ENCODE measurements at places on chromosomes 2 and 18. TPM values are rescaled to one million over a fixed set of nuclear protein-coding genes. Genes with fewer than 3 reads are reported as not detected.
A peak's percentile ranks its signal among the peaks of the same experiment; 100 is the strongest.

- DNase-seq, result peak; percentile 82
Observed at GRCh38 chr18:51196118-51196810, 1.2 kb downstream of the MEX3C start.

- DNase-seq, result no peak
Observed at GRCh38 chr2:224195925-224196571, 157.0 kb upstream of the SERPINE2 start.

DNA sequence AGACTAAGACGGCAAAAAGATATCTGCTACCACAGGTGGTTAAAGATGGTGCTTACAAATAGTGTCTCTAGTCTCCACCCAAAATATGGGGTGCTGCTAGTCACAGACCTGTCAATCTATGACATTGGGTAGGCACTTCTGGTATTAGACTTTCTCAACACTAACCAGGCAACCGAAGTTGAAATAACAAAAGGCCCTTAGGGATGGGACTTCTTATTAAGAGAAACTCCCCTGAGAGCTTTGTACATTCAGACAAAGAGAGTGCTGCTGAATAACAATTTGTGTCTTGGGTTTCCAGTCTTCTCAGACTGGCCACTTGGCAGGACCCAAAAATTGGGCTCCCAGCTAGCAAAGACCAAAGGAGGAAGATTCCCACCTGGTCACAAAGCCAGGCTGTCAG, 310.0 kb downstream of the CNTNAP5 start:
- no peak for DNase-seq

- no peak for DNase-seq
Observed at GRCh38 chr2:227713291-227713690, 4.5 kb downstream of the SLC19A3 start.

PLB1 gene
- 4.2 TPM for total RNA-seq

ARHGAP28 gene
- total RNA-seq, result 15.7 TPM

FZD7 gene
- 13.6 TPM for total RNA-seq

SLC16A14 gene
- total RNA-seq, result 4.7 TPM

FBXO15 gene
- 0.81 TPM for total RNA-seq

All from upper lobe of right lung (tissue), 1 donor.